ENCODE measurements at places on chromosomes 3 and 15. TPM values are rescaled to one million over a fixed set of nuclear protein-coding genes. Genes with fewer than 3 reads are reported as not detected.

Gene SLC24A5
- total RNA-seq, result not detected

Gene ATP2C1
- total RNA-seq, result 64.0 TPM

DNA sequence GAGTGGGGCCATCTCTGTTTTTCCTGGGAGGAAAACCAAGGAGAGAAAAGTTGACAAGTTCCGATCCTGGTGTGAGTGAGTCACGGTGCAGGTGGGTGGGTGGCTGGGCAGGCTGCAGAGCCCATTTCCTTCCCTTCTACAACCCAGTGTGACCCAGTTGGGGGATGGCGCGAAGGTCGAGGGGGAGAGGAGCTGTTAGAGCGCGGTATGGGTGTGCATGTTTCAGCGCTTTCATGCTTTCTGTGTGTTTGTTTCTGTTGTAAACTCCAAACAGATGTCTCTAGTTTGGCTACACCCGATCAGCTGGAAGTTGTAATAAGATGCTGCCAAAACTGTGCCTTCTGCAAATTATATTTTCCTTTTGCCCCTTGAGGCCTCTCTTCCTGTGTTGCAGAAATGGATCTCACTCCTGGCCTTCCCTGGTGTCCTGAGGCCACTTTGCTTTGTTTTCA, 3.8 kb downstream of the FAM43A start:
- peak; percentile 33 for DNase-seq
- H3K36me3 ChIP-seq, result no peaks in the 10 kb centered on the region
- H3K27ac ChIP-seq, result no peak overlapping the region
- peaks cover 39% of the 10 kb centered on the region for H3K27me3 ChIP-seq

DNA sequence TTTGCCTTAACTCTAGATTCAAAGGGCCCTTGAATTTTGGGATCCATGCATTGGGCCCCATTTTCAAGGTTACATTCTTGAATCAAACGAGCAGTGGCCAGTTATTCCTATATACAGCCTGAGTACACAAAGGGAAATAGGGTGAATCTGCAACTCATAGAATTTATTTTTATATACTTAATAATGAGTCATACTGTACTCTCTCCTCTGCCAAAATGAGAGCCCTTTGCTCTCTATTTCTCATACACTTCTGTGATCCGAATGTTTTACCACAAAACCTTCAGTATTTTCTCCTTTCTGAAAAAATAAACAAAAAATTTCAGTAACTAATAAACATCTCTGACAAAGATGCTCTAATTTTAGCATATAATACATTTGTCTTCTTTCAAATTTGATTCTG, 116.7 kb downstream of the SERPINI1 start:
- no peak overlapping the region for H3K4me3 ChIP-seq
- no peaks in the 10 kb centered on the region for H3K36me3 ChIP-seq
- H3K27me3 ChIP-seq, result peaks cover 6% of the 10 kb centered on the region

- no peak overlapping the region for H3K27ac ChIP-seq
- H3K36me3 ChIP-seq, result no peaks in the 10 kb centered on the region
- H3K4me3 ChIP-seq, result no peak overlapping the region
- H3K27me3 ChIP-seq, result no peaks in the 10 kb centered on the region
- H3K4me1 ChIP-seq, result no peaks in the 10 kb centered on the region
Observed at GRCh38 chr3:69747511-69748258, 8.4 kb downstream of the MITF start.

DNA sequence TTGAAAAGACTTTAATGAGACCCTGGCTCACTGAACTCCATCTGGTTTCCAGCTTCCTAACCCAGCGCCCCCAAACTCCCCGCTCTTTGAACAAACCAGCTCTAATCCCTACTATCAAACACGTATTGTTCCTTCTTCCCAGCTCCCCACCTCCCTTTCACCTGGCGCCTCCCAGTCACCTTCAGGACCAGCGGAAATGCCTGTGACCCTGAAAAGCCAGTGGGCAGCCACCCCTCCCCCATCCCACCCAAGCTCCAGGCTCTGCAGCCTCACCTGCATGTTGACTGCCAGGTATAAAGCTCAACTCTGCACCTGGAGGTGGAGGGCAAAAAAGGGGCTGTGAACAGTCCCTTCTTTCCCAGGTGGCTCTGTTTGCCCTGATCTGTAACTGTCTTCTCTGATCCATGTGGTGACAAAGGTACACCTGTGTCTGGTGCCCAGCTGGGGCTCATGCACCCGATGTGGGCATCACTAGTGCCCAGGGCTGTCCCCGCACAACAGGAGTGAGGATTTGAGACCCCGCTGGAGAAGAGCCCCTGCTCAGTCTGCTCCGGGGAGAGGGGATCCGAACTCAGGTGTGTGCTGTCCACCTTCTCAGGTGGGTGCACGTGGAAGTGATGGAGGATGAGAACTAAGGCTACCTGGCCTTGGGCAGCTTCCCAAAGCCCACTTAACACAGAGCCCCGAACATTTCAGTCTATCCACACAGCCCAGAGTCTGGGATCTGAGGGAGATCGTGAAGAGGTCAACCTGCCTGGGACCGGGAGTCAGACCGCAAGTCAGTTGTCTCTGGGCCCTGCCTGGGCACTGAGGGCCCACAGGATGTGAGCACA, 128.9 kb downstream of the NSMCE3 start:
- H3K27ac ChIP-seq, result no peak overlapping the region
- no peak overlapping the region for H3K4me3 ChIP-seq
- peaks cover 10% of the 10 kb centered on the region for H3K4me1 ChIP-seq
- no peaks in the 10 kb centered on the region for H3K36me3 ChIP-seq
- H3K27me3 ChIP-seq, result peaks cover 36% of the 10 kb centered on the region

DNA sequence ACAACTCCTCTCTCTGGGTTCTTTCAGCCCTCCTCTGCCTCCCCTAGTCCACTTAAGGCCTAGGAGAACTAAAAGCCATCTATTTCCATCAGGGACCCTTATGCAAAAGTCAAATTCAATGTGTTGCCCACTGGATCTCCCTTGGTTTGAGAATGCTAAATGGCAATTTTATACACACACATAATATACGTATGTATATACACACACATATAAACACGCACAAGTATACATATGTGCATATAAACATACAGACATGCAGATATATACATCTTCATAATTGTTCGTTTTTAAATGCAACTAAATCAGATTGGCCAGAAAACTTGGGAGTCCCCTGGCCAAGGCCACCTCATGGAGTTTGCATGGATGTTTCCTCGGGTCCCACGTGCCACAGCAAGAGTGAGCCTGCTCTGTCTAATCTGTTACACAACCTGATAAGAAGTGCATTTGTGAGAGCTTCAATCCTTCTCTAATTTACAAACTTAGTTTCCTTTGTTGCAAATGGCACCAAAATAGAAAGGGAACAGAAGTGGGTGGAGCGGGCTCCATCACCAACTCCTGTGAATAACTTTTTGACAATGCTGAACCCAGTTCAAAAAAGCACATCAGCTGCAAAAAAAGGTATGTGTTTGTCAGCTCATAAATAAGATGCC, 84.2 kb downstream of the FOXP1 start:
- peaks cover 42% of the 10 kb centered on the region for H3K4me1 ChIP-seq
- no peaks in the 10 kb centered on the region for H3K27me3 ChIP-seq
- no peak for DNase-seq
- H3K36me3 ChIP-seq, result peaks cover 3% of the 10 kb centered on the region

- H3K4me1 ChIP-seq, result peaks cover 4% of the 10 kb centered on the region
- H3K36me3 ChIP-seq, result peaks cover 42% of the 10 kb centered on the region
- DNase-seq, result no peak
- H3K27ac ChIP-seq, result no peak overlapping the region
Observed at GRCh38 chr15:67556976-67557570, 14.6 kb downstream of the MAP2K5 start.
